ENCODE measurements at places on chromosomes 5 and 9.

DNA sequence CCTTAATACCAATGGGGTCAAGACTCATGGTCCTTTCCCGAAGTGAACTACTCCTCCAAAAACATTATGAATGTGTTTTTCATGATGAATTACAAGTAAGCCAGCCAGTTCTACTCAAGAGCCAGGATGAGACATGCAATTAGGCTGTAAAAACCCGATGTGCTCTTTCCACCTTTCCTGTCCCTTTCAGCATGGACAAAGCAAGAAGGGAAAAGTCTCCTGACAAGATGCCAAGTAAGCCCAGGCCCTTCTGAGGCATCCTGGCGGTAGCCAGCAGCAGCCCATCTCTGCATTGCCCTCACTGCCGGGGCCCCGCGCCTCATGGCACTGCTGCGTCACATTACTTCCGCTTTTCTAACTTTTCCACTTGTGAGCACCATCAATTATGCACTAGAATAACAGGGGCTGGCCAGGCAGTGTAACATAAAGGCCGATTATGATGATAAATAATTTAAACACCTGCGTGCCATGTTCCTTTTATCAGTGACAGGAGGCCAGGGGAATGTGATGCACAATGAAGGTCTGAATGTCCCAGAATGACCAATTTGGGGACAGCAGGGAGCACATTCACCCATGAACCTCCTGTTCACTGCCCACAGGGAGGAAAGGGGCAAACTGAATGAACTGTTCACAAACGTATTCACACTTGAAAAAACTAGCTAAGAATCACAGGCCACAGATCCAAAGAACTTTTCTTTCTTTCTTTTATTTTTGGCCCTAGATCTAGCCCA, 37.4 kb downstream of the EFNA5 start:
- DNase-seq = no peak

GRCh38 chr5:113050721-113051382, 74.3 kb downstream of the DCP2 start:
- DNase-seq = peak; percentile 83

DNA sequence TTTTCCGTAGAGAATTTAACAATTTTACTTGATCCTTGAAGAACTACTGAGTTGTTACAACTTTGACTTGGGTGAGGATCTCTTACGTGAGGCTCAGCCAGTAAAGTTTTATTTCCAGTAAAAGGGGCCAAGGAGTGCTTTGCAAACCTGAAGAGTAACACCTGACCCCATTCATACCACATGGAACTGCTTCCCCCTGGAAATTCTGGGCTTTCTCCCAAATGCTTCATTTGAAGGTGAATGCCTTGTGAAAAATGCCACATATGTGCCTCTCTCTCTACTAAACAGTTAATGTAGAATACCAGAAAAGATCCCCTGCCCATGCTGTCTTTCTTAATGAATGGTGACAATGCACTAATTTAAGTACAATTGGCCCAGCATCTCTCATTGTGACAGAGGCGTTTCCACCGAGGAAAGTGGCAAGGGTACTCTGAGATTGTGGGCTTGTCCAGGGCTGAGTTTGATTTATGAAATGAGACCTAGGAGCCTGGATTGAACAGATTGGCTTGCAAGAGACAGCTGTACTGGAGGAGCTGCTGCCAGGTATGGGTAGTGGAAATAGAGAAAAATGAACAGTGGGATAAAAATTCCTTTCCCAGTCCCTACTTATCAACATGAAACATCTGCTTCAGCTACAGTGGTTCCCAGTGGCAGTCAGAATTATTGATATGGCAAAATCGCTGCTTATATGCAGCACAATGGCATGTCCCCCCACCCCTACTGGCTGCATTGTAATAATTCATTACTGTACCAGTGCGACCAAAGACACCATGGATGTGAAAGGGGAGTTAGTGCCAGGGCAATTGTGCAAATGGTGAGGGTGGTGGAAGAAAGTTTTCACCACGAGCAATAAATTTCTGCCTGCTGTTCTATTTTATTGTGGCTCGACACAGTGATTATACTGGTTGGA, 843.7 kb upstream of the WWC1 start:
- no peak for DNase-seq

DNA sequence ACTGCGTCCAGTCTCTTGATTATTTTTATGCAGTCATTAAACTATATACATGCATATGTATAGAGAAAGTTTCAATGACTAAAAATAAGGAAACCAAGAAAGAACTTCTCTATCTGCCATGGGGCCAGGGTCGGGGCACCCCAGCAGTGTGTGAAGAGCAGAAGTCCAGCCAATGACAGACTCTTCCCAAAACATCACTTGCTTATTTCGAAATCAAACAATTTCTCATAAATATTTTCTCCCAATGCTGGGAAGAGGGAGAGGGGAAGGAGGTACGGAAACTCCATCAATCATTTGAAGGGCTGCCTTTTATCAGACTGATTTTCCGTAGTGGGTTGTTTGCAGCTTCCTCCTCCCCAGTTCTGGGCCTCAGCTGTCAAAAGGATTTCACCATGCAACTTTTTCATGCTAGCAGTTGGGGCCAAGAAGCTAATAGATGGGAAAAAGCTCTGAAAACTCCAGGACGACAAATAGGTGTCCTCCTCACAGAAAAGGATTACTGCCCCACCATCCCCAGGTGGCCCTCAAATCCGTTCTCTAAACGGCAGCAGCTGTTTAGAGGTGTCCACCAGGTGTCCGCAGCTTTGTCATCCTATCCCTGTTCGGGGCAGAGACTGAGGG, 617 bp upstream of the FPGS start:
- peak; percentile 16 for DNase-seq

DNA sequence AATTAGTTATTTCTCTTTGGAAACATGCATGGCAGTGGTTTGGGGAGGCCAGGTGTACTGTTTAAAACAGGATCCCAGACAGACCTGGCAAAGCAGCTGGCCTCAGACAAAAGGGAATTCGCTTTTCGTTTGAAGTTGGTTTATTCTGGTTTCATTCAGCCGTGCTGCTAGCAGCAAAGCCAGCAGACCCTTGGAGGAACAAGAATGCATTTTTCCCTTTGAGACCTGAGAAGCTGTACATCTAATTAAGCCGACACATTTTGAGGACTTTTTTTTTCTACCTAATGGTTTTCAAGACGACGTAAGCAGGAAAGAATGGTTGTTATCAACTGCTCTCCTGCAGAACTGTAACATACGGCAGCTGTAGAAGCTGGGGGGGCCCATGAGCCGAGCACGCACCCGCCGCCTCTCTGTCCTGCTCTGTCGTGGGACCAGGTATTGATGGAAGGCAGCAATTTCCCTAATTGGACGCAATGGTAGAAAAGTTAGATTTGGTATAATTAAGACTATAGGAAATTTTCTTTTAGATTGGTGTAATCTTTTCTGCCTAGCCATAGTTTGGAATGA, 13.6 kb downstream of the PLEKHG4B start:
- no peak for DNase-seq

All from epithelial cell of esophagus (primary cell).